ENCODE measurements at places on chromosomes 1 and 21. TPM values are rescaled to one million over a fixed set of nuclear protein-coding genes. Genes with fewer than 3 reads are reported as not detected.

The DVL1 gene
- 35.5 TPM for total RNA-seq

The SPAG17 gene
- not detected for total RNA-seq

The NAXE gene
- total RNA-seq: 82.0 TPM

The MX2 gene
- 30.7 TPM for total RNA-seq

The OR6N1 gene
- not detected for total RNA-seq

The CD1D gene
- total RNA-seq: 0.07 TPM

The GBP6 gene
- 0.46 TPM for total RNA-seq

The MYCL gene
- total RNA-seq: 0.11 TPM

The CLIC6 gene
- total RNA-seq: 0.07 TPM

The TTC4 gene
- total RNA-seq: 36.1 TPM

The ERICH3 gene
- not detected for total RNA-seq

The PRRX1 gene
- not detected for total RNA-seq

The LELP1 gene
- total RNA-seq: not detected

The DMRTA2 gene
- not detected for total RNA-seq

The CR1L gene
- not detected for total RNA-seq

The LCE2B gene
- not detected for total RNA-seq

The LCE3E gene
- not detected for total RNA-seq

The IRF6 gene
- 0.14 TPM for total RNA-seq

The BACE2 gene
- total RNA-seq: 0.25 TPM

Measured in activated CD4-positive, alpha-beta T cell treated with anti-CD3 and anti-CD28 coated beads for 36 hours (primary cell).